H1 (cell line): ENCODE measurements at places on chromosomes 12 and 14. TPM values are rescaled to one million over a fixed set of nuclear protein-coding genes. Genes with fewer than 3 reads are reported as not detected.

DNA sequence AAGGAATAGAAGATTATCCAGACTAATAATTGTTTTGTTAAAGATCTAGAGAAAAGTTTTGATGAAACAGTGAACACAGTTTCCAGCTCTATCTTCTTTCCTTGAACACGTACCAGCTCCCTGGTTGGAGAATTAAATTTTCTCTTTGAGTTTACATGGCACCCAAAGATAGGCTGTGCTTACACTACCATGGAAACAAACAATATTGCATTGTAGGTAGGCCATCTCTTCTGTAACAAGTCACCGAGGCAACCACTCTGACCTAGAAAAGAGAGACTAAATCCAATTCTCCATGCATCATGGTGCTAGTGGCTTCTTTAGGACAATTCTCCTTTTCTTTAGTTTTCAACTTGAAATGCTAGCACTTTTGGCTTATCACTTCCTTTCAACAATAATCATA, 9.9 kb downstream of the BMAL2 start:
- DNase-seq = no peak

GRCh38 chr14:51167587-51168214, 72.3 kb upstream of the TMX1 start:
- DNase-seq = no peak

GRCh38 chr14:103887557-103888115, 40.3 kb upstream of the PPP1R13B start:
- DNase-seq = no peak

Gene LALBA
- polyA plus RNA-seq = not detected in 2 replicates

Gene PLA2G1B
- polyA plus RNA-seq = 0.19 TPM in 1 of 2 replicates, not detected in the other

GRCh38 chr12:95202691-95203486, 14.4 kb downstream of the FGD6 start:
- no peak for DNase-seq

GRCh38 chr12:5171701-5172100, 128.0 kb downstream of the KCNA5 start:
- peak; percentile 23 for DNase-seq

DNA sequence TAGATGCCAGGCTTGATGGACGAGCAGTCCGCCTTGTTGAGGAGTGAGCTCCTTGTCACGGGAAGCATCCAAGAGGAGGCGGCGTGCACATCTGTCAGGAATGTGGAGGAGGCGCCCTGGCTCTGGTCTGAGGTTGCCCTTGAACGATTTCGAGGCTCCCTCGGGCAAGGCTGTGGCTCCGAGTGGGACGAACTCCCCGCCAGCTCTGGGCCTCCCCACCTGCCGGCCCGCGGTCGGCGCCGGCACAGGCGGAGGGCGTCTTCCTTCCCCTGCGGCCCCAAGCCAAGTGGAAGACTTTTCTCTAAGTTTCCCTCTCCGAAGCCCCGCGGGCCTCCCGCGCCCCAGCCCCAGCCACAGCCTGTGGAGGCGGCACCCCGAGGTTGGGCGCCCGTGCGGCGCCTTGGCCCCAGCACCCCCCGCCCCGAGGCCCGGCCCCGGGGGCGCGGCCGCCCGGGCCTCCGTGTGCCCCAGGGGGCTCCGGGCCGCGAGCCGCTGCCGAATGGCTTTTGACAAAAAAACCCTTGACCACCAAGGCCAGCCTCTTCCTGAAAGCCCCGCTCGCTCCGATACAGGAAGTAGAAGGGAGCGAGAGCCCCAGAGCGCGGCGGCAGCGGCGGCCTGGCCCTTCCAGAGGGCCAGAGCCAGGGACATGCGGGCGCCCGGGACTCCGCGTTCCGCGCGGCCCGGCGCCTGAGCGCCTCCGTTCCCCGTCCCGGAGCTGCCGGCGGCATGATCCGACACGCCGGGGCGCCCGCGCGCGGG, at the start of gene RIN3:
RIN3 (plus strand) TSS at position 578 of the 762 bp plus-strand sequence; CDS start at position 730, 152 bp downstream.
- DNase-seq = no peak

Gene MBD6
- 3.9 and 6.9 TPM in 2 replicates for polyA plus RNA-seq

Gene FGF23
- 0.35 and 0.53 TPM in 2 replicates for polyA plus RNA-seq

Gene CYP46A1
- polyA plus RNA-seq = 0.41 and 0.89 TPM in 2 replicates

DNA sequence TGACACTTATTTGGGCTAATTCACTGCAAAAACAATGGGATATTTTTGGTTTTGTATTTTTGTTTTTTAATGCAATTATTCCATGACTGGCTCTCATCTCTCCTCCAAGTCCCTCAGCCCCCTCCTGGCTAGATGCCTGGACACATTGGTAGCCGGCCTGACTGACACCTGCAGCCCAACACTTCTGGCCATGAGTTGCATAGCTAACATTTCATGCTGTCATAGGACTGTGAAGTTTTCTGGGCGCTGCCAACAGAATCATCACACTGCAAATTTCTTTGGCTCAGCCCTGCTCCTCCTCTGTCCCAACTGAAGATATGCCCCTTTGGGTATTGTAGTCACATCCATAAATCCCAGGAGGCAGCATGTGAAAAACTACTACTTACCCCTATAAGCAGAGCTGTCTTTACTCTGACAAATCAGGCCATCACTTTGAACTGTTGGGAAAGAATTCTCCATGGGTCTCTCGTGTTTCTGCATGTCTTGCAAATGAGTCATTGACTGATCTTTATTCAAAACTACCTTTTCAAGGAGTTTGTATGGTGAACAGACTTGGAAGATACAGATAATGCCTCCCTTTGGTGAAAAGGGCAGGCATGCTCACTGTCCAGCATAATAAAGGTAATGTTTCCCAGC, 126.7 kb upstream of the LGR5 start:
- no peak for DNase-seq

DNA sequence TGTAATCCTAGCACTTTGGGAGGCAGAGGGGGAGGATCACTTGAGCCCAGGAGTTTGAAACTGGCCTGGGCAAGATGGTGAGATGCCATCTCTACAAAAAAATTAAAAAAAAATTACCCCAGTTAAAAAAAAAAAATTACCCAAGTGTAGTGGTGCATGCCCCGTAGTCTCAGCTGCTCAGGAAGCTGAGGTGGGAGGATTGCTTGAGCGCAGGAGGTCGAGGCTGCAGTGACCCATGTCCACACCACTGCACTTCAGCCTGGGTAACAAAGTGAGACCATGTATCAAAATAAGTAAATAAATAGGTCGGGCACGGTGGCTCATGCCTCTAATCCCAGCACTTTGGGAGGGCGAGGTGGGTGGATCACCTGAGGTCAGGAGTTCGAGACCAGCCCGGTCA, 128.8 kb downstream of the VRK1 start:
- no peak for DNase-seq

Gene SOCS2
- polyA plus RNA-seq = 12.6 and 14.5 TPM in 2 replicates

DNA sequence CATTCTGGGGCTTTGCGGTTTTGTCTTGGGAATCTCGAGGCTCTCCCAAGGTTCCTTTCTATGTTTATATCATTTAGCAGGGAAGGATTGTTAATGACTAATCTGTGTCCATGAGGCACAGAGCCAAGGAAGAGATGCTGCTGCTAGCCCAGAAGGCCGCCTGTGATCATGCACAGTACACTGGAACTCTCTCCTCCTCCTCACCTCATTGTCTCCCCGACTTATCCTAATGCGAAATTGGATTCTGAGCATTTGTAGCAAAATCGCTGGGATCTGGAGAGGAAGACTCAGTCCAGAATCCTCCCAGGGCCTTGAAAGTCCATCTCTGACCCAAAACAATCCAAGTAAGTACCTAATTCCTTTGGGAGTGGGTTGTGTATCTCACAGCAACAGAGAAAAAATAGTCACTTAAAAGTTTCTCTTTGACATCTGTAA, at the start of gene NR1H4:
NR1H4 (plus strand) TSS at position 151 of the 435 bp plus-strand sequence. CDS start 19,458 bp downstream, outside the sequence.
- no peak for DNase-seq

Gene TTC6
- 0.02 and 0.05 TPM in 2 replicates for polyA plus RNA-seq

- no peak for DNase-seq
Observed at GRCh38 chr12:46671102-46671501, 154.7 kb downstream of the SLC38A4 start.

GRCh38 chr14:42541535-42542001, 934.9 kb downstream of the LRFN5 start:
- DNase-seq = no peak

Gene STYK1
- 0.38 and 0.61 TPM in 2 replicates for polyA plus RNA-seq

DNA sequence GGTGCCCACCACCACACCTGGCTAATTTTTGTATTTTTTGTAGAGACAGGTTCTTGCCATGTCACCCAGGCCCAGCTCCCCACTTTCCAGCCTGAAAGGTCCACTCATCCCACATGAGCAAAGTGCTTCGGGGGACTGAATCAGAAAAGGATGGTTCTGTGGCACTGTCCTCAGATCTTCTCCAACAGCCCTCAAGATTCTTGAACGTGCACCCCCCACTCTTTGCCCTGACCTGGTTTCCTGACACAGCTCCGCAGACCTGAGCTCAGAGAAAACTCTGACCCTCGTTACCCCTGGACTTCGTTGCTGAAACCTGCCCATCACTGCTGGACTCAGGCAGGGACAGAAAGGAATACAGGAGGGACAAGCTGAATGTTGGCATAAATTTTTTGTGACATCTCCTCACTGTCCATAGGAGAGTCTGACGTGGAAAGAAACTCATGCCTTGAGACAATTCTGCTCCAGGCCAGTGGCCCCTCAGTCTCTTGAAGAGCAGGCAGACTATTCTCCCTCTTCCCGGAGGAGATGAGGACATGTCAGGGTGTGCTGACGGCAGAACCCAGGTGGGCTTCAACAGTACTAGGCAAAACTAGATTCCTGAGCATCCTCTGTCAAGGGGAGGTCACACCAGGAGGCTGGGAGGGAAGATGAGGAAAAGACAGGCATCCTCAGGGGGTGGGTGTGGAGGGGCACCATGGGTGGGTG, 149.3 kb downstream of the DPF3 start:
- peak; percentile 22 for DNase-seq

DNA sequence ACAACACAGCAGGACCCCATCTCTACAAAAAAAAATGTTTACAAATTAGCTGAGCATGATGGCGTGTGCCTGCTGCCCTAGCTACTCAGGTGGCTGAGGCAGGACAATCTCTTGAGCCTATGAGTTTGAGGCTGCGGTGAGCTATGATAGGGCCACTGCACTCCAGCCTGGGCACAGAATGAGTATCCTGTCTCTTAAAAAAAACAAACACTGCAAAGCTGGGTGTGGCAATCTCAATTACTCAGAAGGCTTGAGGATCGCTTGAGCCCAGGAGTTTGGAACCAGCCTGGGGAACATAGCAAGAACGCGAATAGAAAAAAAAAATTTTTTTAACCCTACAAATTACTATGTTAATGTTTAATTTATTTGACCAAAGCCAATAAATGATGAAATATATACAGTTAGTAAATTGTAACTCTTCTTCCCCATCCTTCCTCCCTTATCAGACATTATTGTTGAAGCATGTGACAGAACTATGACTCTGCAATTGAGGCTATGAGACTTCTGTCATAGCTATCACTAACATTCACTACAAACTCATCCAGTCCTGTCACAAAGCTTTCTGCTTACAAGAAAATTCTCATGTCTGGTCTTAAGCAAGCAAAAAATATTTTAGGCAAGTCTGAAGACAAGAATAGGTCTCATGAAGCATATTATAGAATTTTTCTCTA, 9.8 kb downstream of the BTBD7 start:
- no peak for DNase-seq

Gene MTA1
- 73.9 and 159 TPM in 2 replicates for polyA plus RNA-seq

- DNase-seq = no peak
Observed at GRCh38 chr14:90675399-90675798, 140.8 kb downstream of the TTC7B start.

Gene ANGEL1
- 27.2 and 31.6 TPM in 2 replicates for polyA plus RNA-seq

Gene CHGA
- 18.2 and 28.2 TPM in 2 replicates for polyA plus RNA-seq

Gene MUCL1
- not detected in 2 replicates for polyA plus RNA-seq

- DNase-seq = peak; percentile 83
Observed at GRCh38 chr12:4908684-4909409, 858 bp upstream of the KCNA1 start.

- peak; percentile 68 for DNase-seq
Observed at GRCh38 chr12:119804011-119804641, 73.0 kb downstream of the CIT start.

DNA sequence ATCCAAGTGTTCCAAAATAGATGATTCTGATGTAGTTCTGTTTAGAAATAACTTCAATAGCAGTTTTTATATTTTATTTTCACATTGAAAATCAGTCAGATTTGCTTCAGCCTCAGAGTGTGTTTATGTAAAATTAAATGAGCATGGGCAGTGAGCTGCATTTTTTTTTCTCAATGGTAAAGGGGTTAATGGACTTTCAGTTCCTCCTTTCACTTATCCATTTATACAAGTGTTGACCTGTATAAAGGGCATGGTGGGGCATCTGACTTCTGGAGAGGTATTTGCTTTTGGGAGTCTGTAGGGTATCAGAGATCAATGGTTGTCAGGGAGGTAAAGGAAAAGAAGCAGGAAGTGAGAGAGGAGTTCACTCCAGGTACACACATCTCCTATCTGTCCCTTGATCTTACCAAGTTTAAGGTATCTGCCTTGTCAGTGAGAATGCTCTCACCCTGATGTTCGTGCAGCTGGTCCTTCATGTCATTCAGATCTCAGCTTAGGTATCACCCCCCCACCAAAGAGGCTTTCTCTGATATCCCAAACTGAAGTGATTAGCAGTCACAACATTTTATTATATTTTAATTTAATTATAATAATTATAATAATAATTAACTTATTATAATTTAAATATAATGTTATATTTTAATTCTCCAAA, 181.6 kb upstream of the LMNTD1 start:
- DNase-seq = no peak

DNA sequence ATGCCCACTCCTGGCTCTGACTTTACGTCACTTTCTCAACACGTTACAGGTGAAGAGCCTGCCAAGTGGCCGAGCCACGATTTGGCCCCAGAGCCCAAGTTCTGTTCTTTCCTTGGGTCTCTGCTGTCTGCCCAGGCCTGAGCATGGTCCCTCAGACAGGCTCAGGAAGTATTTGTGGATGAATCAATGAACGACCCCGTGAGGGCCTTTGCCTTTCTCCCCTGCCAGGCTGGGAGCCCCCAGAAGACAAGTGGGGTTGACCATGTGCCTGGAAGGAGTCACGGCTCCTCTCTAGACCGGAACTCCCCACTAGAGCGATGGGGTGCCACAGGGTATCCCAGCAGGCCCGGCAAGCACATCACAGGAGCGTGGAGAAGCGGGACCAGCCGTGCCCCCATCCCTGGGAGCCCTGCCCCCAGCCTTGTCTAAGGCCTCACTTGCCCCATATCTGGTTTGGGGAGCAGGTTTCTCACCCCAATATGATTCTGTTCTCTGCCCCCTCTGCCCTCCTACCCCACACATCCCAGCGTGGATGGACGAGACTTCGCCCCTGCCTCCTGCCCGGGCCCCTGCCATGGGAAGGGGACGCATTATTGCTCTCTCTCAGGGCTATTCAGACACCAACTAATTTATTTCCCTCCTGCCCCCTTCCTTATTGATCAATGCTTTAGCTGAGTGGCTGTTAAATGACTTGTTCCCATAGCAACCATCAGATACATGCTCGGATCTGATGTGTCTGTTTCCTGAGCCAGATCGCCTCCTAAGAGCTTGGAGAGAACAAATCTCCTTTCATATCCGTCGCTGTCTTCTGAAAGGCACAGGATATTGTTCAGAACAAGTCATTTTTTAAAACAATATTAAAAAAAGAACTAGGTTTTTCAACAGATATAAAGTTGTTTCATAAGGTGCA, 69.0 kb downstream of the DIO3 start:
- DNase-seq = no peak

GRCh38 chr14:52023518-52023917, 34.2 kb downstream of the RTRAF start:
- DNase-seq = no peak

- DNase-seq = no peak
Observed at GRCh38 chr14:22781301-22781991, 15.0 kb downstream of the OXA1L start.
